GM23248 (cell line): ENCODE measurements at places on chromosomes 1 and 21. TPM values are rescaled to one million over a fixed set of nuclear protein-coding genes. Genes with fewer than 3 reads are reported as not detected.

The KRTAP13-2 gene
- not detected in 2 replicates for polyA plus RNA-seq

The TDRD10 gene
- not detected in 2 replicates for polyA plus RNA-seq

The PBX1 gene
- 9.7 and 9.8 TPM in 2 replicates for polyA plus RNA-seq

The ALX3 gene
- polyA plus RNA-seq: not detected in 2 replicates

The PCSK9 gene
- polyA plus RNA-seq: 0.16 TPM in 2 replicates

The KIAA0319L gene
- 16.6 and 18.1 TPM in 2 replicates for polyA plus RNA-seq

The TMPRSS15 gene
- not detected in 2 replicates for polyA plus RNA-seq

The GBP6 gene
- not detected in 2 replicates for polyA plus RNA-seq

The FMO2 gene
- polyA plus RNA-seq: not detected in 2 replicates

The SPRR2E gene
- polyA plus RNA-seq: not detected in 2 replicates

The OR2T10 gene
- polyA plus RNA-seq: not detected in 2 replicates

The GPATCH4 gene
- polyA plus RNA-seq: 43.0 and 46.6 TPM in 2 replicates

The KANK4 gene
- polyA plus RNA-seq: 0.29 and 0.38 TPM in 2 replicates

The GJB3 gene
- not detected in 2 replicates for polyA plus RNA-seq

The IQGAP3 gene
- 5.5 and 5.6 TPM in 2 replicates for polyA plus RNA-seq

The LDLRAD1 gene
- not detected in 2 replicates for polyA plus RNA-seq

The SPRR4 gene
- not detected in 2 replicates for polyA plus RNA-seq

The CAMSAP2 gene
- polyA plus RNA-seq: 9.9 and 10.9 TPM in 2 replicates

The TRAPPC10 gene
- 9.9 and 10.3 TPM in 2 replicates for polyA plus RNA-seq

The AVPR1B gene
- not detected in 2 replicates for polyA plus RNA-seq
